ENCODE measurements at places on chromosomes 3 and 15. TPM values are rescaled to one million over a fixed set of nuclear protein-coding genes. Genes with fewer than 3 reads are reported as not detected.

GRCh38 chr15:75943246-75943645, 39.6 kb downstream of the FBXO22 start:
- no peaks in the 10 kb centered on the region for H3K27me3 ChIP-seq
- H3K27ac ChIP-seq: no peak overlapping the region
- H3K36me3 ChIP-seq: no peaks in the 10 kb centered on the region
- H3K4me3 ChIP-seq: no peak overlapping the region

DNA sequence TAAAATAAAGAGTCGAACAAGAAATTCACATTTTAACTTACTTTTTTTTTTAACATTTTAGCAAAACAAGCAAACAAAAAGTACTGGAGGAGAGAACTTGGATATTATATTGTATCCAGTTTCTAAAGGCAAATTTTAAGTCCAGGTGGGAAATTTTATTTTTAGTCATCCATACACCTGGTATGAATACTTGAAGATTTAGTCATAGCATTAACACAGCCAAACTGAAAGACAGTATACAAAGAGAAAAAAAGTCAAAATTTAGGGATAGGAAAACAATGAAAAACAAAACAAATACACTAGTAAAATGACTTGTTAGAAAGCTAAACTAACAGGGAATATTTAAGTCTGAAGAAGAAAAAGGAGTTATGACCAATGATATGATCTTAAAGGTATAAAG, 69.1 kb downstream of the PROS1 start:
- H3K27me3 ChIP-seq: no peaks in the 10 kb centered on the region
- H3K36me3 ChIP-seq: no peaks in the 10 kb centered on the region
- H3K27ac ChIP-seq: no peak overlapping the region

- peaks cover 25% of the 10 kb centered on the region for H3K36me3 ChIP-seq
- H3K27ac ChIP-seq: peak overlapping the region; percentile 56
- no peak overlapping the region for H3K4me3 ChIP-seq
- H3K27me3 ChIP-seq: no peaks in the 10 kb centered on the region
- H3K4me1 ChIP-seq: peaks cover 5% of the 10 kb centered on the region
These were observed 13.3 kb upstream of the LMAN1L start for GRCh38 chr15:74799255-74799855.

GRCh38 chr15:101689901-101690300, 34.4 kb downstream of the TARS3 start:
- H3K4me3 ChIP-seq: no peak overlapping the region
- H3K27ac ChIP-seq: no peak overlapping the region
- H3K27me3 ChIP-seq: no peaks in the 10 kb centered on the region
- no peaks in the 10 kb centered on the region for H3K36me3 ChIP-seq
- no peak for DNase-seq

- no peak for DNase-seq
- H3K27ac ChIP-seq: no peak overlapping the region
- no peaks in the 10 kb centered on the region for H3K27me3 ChIP-seq
- no peaks in the 10 kb centered on the region for H3K36me3 ChIP-seq
These were observed 641 bp downstream of the TRAT1 start for GRCh38 chr3:108823227-108823626.

GRCh38 chr3:129120254-129121004, 1.2 kb downstream of the RAB43 start:
- peak overlapping the region; percentile 91 for H3K27ac ChIP-seq
- H3K27me3 ChIP-seq: no peaks in the 10 kb centered on the region
- DNase-seq: peak; percentile 93
- H3K4me3 ChIP-seq: peak overlapping the region; percentile 89
- H3K4me1 ChIP-seq: peaks cover 28% of the 10 kb centered on the region

The EPHB1 gene
- total RNA-seq: 0.74 TPM

The CDCP1 gene
- 107 TPM for total RNA-seq

The FSD2 gene
- total RNA-seq: not detected

The ARNT2 gene
- 1.6 TPM for total RNA-seq

The TF gene
- 18.6 TPM for total RNA-seq

The CACNA2D2 gene
- total RNA-seq: 3.3 TPM

Measured in colonic mucosa (tissue), 4 donors.